ENCODE measurements at places on chromosomes 13 and 19.

DNA sequence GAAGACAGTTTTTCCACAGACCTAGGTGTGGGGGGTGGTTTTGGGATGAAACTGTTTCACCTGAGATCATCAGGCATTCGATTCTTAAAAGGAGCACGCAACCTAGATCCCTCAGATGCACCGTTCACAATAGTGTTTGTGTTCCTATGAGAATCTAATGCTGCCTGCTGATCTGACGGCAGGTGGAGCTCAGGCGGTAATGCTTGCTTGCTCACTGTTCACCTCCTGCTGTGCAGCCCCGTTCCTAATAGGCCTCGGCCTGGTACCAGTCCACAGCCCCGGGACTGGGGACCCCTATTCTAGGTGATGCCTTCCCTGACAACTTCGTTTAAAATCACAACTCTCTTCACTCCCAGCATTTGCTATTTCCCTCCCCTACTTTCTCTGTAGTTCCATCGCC lies 149.6 kb downstream of the IER2 start:
- DNase-seq, result no peak

GRCh38 chr13:113151745-113152690 lies 6.4 kb upstream of the PROZ start:
- DNase-seq, result peak; percentile 81

GRCh38 chr13:25037057-25037813 lies 58.7 kb upstream of the PABPC3 start:
- peak; percentile 85 for DNase-seq

DNA sequence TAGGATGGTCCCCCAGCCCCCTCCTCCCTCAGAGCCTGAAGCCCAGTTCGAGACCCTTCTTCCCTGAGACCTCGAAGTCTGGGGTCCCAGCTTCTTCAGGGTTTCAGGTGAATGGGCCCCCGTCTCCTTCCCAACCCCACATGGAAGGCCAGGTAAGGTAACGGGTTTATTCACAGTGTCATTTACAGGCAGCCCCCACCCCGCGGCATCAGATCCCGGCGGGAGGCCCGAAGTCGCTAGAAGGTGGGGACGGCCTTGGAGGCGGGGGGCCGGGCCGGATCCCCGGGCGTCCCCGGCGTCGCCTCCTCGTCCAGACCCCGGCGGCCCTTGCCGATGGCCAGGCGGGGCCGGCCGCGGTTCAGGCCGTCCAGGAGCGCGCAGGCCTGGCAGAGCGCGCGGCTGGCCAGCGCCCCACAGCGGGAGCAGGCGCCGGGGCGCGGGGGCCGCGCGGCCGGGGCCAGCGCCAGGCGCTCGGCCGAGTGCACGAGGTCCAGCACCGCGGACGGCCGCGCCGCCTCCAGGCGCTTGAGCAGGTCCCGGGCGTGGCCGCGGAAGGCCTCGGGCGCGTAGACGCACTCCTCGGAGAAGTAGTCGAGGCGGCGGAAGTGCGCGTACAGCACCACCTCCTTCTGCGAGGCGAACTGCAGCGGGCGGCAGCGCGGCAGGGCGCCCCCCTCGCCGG lies 9.7 kb downstream of the CTU1 start:
- DNase-seq, result peak; percentile 52

GRCh38 chr13:52739468-52740071 lies at the start of gene CNMD:
Gene CNMD (minus strand): TSS chr13:52739820. CDS start chr13:52739701, 119 bp downstream.
- no peak for DNase-seq

- DNase-seq, result no peak
Measured at GRCh38 chr13:40996426-40997092, 22.6 kb downstream of the ELF1 start.

DNA sequence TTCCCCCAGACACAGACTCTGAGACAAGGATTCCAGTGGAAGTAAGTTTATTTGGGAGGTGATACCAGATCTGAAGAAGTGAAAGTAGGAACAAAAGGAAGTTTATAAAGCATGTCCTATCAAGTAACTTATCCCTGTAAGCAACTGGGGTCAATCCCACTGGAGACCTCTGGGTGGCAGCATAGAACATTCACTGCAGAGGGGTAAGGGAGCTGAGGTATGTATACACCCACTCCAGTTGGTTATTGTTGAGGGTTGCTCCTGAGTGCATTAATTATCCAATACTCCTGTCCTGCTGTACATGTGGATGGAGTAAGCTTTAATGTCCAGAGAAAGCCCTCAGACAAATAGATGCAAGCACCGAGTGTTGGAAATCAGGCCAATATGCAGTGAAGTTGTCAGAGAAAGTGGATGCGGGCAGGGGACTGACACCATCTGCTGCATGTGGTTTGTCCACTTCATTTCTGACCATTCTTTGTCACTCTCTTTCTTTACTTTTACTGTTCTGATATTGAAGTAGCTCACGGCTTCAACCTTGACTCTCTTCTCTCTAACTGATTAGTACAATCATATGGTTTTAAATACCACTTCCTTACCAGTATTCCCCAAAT lies 46.7 kb downstream of the NOTCH3 start:
- peak; percentile 72 for DNase-seq

GRCh38 chr13:104571161-104571892 lies 1505.1 kb upstream of the SLC10A2 start:
- peak; percentile 91 for DNase-seq

- DNase-seq, result no peak
Measured at GRCh38 chr19:43905897-43906296, 29.2 kb downstream of the ZNF45 start.

DNA sequence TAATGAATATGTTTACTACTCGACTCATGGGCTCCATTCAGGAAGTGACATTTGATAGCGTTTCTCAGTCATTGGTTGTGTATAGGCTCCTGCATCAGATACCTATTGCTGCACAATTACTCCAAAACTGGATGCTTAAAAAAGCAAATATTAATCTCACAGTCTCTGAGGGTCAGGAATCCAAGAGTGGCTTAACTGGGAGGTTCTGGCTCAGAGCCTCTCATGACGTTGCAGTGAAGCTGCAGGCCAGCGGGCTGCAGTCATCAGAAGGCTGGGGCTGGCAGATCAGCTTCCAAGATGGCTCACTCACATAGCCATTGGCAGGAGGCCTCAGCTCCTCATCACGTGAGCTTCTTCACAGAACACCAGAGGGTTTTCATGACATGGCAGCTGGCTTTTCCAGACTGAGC lies 525.1 kb upstream of the NBEA start:
- peak; percentile 62 for DNase-seq

- DNase-seq, result no peak
Measured at GRCh38 chr19:51250786-51251467, at the start of gene SIGLECL1. Gene SIGLECL1 (plus strand): TSS chr19:51251080. CDS start chr19:51264073, 12,993 bp downstream.

- no peak for DNase-seq
Measured at GRCh38 chr13:112054616-112055015, 12.3 kb upstream of the SOX1 start.

GRCh38 chr19:35040826-35041547 lies 534 bp upstream of the HPN start:
- DNase-seq, result peak; percentile 40

GRCh38 chr19:46786236-46787039 lies 2.0 kb downstream of the SLC1A5 start:
- peak; percentile 65 for DNase-seq

- peak; percentile 50 for DNase-seq
Measured at GRCh38 chr19:10007371-10008183, 2.7 kb downstream of the COL5A3 start.

- DNase-seq, result no peak
Measured at GRCh38 chr13:106220211-106220610, 315.3 kb downstream of the EFNB2 start.

GRCh38 chr13:38462605-38463004 lies 113.0 kb downstream of the UFM1 start:
- no peak for DNase-seq

GRCh38 chr13:80712026-80712425 lies 371.1 kb upstream of the SPRY2 start:
- peak; percentile 11 for DNase-seq

Measured in choroid plexus epithelial cell (primary cell).